T-cell (primary cell): ENCODE measurements at places on chromosomes 2 and 18. TPM values are rescaled to one million over a fixed set of nuclear protein-coding genes. Genes with fewer than 3 reads are reported as not detected.

The EFEMP1 gene
- not detected for total RNA-seq

The CROCC2 gene
- not detected for total RNA-seq

The ZNF385B gene
- 0.12 TPM for total RNA-seq

The GULP1 gene
- not detected for total RNA-seq

The CCDC195 gene
- total RNA-seq = not detected

The NHEJ1 gene
- total RNA-seq = 18.2 TPM

The AGAP1 gene
- total RNA-seq = 5.2 TPM

The SFT2D3 gene
- total RNA-seq = 8.0 TPM

The TMEM247 gene
- total RNA-seq = not detected

The DRC1 gene
- not detected for total RNA-seq

The ONECUT2 gene
- not detected for total RNA-seq

The OR6B2 gene
- not detected for total RNA-seq

The CHRNG gene
- total RNA-seq = not detected

The ING5 gene
- total RNA-seq = 82.1 TPM

The IL36RN gene
- not detected for total RNA-seq
